Right lung (tissue), 10 donors: ENCODE measurements at places on chromosomes 1 and 21. TPM values are rescaled to one million over a fixed set of nuclear protein-coding genes. Genes with fewer than 3 reads are reported as not detected.

The LAD1 gene
- polyA plus RNA-seq: 11.8 TPM

The DIO1 gene
- polyA plus RNA-seq: 0.88 TPM

- no peak for DNase-seq
Measured at GRCh38 chr21:16007943-16008342, 278.2 kb downstream of the USP25 start.

GRCh38 chr1:112169517-112169916 is 180.0 kb upstream of the KCND3 start:
- DNase-seq: no peak

- no peak for DNase-seq
Measured at GRCh38 chr1:240562111-240562590, 49.8 kb downstream of the GREM2 start.

DNA sequence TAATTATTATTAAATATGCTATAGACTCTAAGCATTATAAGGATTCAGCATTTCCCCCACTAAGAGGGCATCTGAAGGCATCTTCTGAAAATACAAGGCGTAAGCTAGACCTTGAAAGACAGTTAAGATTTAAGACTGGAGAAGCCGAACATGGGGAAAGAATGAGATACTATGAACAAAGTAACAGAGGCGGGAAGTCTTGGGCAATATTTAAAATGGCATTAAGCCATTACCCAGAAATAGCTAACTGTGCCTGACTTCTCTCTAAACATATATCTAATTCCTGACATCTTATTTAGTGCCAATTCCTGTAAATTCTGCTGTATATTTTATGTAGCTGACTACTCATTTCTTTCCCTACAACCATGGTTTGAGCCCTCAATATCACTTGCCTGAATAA is 20.9 kb downstream of the DPH5 start:
- no peak for DNase-seq
